Fibroblast of skin of right quadriceps (primary cell): ENCODE measurements at places on chromosomes 2 and 18.

GRCh38 chr2:128376241-128377041 lies 57.8 kb upstream of the HS6ST1 start:
- DNase-seq, result no peak

DNA sequence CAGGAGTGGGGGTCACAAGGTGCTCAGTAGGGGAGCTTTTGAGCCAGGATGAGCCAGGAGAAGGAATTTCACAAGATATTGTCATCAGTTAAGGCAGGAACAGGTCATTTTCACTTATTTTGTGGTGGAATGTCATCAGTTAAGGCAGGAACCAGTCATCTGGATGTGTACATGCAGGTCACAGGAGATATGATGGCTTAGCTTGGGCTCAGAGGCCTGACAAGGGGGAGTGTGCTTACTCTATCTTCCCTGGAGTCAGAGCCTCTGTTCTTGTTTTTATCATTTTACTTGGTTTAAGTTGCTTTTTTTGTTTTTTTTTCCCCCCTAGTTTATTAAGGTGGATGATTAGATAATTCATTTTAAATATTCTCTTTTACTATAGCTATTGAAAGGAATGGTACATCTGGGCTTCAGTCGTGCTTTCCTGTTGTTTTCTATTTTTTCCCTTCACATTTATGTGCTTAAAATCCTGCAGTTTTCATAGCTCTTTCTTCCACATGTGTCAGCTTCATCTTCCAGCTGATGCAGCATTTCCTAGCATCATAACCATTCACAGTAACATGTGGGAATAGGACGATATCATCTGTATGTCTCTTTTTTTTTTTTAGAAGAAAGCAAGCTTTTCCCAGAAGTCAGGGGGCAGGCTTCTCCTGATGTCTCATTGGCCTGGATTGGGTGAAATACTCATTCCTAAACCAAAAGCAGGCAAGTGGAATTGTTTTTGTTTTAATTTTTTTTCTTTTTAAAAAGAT lies 15.4 kb downstream of the ZNF396 start:
- DNase-seq, result no peak

DNA sequence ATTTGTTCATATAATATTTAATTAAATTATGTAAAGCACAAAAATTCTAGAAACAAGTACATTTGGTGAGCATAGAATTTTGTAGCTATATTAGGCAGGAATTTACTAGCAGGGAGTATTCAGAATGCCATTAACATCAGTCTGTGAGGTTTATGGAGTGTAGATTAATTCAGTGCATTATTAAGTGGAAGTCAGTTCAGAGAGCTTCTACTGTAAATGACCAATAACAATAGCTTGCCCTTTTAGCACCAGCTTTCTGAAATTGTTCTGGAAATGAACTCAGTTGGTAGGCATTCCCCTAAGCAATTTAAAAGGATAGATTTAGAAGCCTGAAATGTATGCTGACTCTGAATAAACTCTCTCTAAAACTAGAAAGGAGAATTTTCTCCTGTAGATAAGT lies 208.2 kb upstream of the CNTNAP5 start:
- no peak for DNase-seq

GRCh38 chr18:23495723-23496440 lies 7.4 kb upstream of the RMC1 start:
- DNase-seq, result no peak

- DNase-seq, result no peak
Observed at GRCh38 chr2:63862806-63863205, 21.1 kb downstream of the UGP2 start.
